Frontal cortex (tissue), 4 donors: ENCODE measurements at places on chromosomes 4 and X.

- DNase-seq: no peak
These were observed 90.6 kb upstream of the CBR4 start for GRCh38 chr4:169100670-169101101.

GRCh38 chr4:105093975-105094374, 52.7 kb upstream of the TET2 start:
- no peak for DNase-seq

DNA sequence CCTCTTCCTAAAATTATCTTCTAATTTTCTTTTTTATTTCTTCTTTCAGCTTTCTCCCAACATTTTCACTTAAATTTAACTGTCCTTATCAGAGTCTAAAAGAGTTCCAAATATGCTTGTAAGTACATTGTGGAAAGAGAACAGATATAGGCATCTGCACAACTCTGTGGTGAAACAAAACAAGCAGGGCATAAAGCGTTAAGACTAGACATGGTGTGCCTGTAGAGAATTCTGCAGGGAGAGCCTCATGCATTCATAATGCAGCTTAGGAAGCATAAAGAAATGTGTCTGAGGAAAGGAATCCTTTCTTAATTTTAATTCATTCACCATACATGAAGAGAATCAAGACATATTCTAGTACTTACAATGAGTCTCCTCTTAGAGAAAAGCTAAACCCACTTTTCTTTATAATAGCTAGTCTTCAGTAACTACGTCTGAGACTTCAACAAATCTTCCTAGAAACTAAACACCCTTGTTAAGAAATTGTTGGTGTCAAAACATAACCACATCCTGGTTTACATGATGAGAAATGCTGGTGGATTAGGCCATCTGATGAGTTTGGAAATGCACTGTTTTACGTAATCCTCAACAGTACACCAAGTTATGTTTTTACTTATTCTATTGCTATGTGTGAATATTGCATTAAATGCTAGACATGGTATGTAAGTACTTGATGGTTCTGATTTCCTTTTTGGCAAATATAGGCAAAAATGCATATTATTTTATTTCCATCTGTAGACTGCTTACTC, 307.8 kb upstream of the GIMD1 start:
- no peak for DNase-seq

- DNase-seq: peak; percentile 61
These were observed at the start of gene ADAMTS3 for GRCh38 chr4:72568959-72569718. ADAMTS3 (minus strand) TSS chr4:72569221; CDS start chr4:72568762, 459 bp downstream.

DNA sequence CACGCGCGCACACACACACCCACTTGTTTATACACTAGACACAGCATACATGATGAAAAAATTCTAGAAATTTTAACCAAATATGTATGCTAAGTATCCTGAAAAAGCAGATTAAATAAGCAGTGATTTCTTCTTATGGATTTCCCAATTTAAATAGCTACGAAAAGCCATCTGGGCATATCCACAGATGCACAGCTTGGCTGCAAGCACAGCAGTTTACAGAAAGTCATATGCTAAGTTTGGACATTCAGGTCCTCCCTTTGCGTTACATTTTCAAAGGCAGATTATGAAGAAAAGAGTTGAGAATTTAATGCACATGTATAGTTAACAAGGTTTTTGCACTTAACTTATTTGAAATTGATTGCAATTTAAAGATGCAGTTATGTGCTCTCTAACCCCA, 542.2 kb upstream of the EPHA5 start:
- no peak for DNase-seq

DNA sequence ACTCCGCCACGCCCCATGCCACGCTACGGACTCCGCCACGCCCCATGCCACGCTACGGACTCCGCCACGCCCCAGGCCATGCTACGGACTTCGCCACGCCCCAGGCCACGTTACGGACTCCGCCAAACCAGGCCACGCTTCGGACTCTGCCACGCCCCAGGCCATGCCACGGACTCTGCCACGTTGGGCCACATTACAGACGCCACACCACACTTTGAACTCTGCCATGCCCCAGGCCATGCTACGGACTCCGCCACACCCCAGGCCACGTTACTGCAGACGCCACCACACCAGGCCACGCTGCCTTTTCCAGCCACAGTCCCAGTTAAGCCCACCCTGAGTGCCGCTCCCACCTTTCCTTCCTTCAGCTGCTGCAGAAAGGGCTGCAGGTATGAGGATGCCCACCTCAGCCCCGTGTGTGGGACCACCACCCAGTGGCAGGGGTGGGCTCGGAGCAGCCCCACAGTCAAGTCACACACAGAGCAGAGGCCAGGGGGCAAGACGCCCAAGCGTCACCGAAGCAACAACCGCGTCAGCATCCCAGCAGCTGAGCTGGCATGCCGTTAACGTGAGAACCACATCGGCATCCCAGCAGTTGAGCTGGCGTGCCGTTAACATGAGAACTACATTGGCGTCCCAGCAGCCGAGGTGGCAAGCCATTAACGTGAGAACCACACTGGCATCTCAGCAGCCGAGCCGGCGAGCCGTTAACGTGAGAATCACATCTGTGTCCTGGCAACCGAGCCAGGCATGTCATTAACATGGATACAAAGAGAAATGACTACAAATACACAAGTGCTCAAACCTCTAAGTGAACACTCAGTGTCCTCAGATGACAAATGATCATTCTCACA, 26.4 kb downstream of the GAK start:
- DNase-seq: no peak
